Activated T-cell treated with anti-CD3 and anti-CD28 coated beads, Interleukin-2, amount 50 U/mL, for 4 hours (primary cell): ENCODE measurements at places on chromosomes 11 and 22.

- no peak for DNase-seq
These were observed 2.5 kb downstream of the CELF1 start for GRCh38 chr11:47550288-47551047.

DNA sequence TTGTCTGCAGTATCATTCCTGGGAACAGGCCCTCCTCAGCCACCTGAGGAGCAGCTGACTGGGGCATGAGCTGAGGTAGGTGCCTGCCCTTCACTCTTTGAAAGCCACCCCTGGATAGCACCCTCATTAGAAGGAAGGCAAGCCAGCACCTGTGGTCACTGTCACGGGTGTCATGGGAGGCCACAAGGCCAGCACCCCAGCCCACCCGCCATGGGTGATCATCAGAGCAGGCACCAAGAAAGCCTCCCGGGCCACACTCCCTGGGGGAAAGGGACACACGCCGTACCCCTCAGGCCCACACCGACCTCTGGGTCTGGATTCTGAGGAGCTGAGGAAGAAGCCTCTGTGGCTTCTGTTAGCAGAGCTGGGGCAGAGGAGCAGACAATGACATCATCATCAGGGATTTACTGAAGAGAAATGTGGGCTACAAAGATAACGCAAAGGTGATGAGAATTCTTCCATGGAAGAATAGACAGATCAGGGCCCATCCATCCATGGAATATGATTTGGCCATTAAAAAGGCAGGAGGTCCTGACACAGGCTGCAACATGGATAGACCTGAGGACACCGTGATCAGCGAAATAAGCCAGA lies 16.7 kb upstream of the NAP1L4 start:
- no peak for DNase-seq

DNA sequence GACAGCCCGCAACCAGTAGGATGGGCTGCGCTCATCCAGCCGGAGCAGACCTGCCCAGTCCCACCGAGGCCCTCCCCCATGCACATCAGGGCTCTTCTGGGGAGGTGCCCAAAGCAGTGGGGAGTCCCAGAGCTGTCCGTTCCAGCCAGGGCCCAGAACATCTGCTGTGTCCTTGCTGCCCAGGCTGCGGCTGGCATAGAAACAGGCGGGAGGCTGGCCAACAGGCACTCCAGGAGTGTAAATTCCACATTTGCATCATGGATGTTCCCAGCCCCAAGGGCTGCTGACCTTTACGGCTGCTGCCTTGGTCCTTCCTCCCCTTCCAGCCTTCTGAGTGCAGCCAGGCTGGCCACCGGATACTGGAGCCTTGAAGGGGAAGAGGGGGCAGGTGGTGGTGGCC lies 30.0 kb upstream of the SYT7 start:
- DNase-seq, result no peak

DNA sequence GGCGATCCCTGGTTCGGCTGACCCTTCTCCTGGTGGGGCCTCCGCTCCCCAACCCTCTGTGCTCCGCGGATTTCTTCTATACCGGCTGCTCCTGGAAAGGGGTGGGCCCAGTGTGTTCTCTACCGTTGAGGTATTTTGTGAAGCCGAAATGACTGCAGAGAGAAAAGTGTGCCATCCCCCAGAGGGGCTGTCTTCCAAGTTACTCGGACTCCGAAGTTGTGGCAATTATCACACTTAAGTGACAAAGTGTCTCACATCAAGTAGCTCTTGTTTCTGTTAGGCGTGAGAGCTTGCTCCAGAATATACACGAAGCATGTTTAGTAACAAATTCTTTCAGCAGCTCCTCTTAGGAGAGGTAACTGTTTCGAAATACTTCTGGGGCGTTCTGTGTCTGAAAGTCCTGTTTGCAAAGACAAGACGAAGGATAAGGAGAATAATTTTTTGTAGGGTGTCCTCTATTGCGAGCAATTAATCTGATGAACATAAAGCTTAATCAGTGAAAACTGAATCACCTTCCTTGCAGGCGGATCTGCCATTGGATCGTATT lies 434 bp downstream of the XPNPEP3 start:
- DNase-seq, result no peak

DNA sequence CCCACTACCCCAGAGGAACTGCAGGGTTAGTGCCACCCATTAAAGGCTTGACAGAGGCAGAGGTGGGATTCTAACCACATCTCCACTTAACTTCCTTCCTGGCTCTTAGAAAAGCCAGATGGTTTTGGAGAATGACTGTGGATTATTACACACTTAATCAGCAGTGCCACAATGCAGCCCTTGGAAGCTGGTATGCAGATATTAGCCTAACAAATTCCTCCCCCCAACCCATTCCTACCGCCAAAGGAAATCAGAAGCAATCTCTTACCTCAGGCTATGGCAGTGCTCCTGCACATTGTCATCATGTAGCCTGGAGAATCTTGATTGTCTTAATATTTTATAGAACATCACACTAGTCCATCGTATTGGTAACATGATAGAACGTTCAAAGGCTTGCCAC lies 23.2 kb upstream of the NRGN start:
- no peak for DNase-seq

GRCh38 chr11:60912851-60913528 lies 968 bp upstream of the TMEM109 start:
- DNase-seq, result no peak

GRCh38 chr11:28836285-28837081 lies 728.3 kb downstream of the METTL15 start:
- no peak for DNase-seq

DNA sequence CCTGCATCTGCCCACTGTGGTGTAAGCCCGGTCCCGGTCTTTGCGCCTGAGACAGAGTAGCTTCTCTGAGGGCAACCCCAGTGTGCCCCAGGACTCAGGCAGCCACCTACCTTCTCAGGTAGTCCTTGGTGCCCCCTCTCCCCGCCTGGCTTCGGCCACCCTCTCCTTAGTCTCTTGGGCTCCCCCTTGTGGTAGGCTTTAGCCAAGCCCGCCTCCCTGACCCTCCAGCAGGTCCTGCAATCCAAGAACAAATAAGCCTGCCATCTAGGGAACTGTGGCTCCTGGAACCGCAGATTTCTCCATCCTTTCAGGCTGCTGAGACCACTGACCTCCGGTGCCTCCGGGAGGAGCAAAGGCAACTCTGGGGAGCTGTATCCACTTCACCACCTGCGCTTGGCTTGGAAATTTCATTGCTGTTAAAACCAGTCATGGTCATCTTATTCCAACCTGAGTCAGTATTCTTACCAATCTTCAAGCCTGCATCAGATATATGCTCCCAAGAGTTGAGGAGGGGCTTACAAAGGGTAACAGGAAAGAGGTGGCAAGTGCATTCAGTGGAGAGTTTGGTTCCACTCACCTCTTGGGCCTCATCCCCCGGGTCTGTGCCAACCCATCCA lies 52.8 kb upstream of the TENM4 start:
- DNase-seq, result no peak

DNA sequence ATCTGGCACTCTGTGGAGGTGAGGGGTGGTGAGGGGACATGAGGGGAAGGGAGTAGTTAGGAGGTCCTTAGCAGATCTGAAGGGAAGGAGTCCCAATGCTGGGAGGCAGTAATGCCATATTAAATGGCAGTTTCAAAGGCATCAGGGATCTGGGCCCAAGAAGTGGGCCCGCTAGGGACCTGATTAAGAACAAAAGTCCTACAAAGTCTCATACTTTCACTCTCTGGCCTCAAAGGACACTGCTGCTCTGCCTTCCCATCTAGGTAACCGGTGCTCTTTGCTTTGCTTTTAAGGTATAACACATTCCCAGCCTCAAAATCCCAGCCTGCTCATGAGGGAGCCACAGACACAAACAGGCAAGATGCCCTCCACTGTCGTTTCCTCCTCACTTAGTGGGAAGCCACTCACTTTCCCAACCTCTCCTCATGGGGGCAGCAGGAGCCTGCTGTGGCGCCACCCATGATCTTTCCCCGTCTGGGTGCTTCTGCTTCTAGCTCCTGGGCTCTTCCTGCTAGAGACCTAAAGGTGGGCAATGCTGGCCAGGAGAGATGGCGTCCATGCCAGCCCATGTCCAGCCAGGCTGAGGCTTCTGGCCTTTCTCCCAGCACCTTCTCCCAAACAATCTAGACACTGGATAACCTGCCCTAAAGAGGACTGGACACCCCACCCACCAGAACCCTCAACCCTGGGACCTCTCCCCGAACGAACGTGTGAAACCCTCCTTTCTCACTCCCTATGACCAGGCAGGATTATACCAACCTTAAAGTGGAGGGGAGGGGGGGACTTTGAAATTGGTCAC lies 68.3 kb downstream of the PLEKHA7 start:
- no peak for DNase-seq

GRCh38 chr11:103671143-103671651 lies 365.2 kb upstream of the DDI1 start:
- no peak for DNase-seq

GRCh38 chr11:1761857-1762536 lies 1.7 kb downstream of the CTSD start:
- DNase-seq, result no peak

- DNase-seq, result no peak
These were observed 176.6 kb upstream of the RAG2 start for GRCh38 chr11:36774603-36775002.

DNA sequence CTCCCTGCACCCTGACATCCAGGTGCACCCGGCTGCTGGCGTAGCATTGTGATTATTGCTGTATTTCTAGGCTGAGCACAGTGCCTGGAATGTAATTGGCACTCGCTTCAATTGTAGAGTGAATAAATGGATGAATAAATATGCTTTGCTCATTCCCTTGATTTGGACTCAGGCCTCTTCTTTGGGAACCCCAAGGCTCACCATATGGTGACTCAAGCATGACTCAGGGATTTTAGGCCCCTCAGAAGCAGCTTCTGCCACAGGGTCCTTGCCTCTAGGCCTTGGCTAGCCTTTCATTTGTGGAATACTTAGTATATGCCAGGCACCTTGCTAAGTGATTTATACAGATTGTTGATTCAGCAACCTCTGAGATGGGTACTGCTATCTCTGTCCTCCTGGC lies 78.9 kb downstream of the GRIK4 start:
- no peak for DNase-seq

GRCh38 chr22:29328055-29328454 lies 12.6 kb upstream of the RASL10A start:
- no peak for DNase-seq
